ENCODE measurements at places on chromosomes 5 and 9.

DNA sequence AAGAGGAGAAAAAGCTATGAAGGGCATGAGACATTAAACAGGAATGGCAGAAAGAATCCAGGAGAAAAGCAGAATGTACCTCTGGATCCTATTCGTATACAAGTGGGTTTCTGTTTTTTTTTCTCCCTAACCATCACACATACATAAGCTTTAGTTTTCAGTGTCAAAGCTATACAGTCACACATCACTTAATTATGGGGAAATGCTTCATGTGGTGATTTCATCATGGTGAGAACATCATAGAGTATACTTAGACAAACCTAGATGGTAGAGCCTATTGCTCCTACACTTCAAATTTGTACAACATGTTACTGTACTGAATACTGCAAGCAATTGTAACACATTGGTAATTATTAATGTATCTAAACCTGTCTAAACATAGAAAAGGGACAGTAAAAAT, 290.6 kb downstream of the AOPEP start:
- no peak for DNase-seq

- no peak for DNase-seq
Measured at GRCh38 chr5:134119720-134120119, 5.2 kb downstream of the TCF7 start.

DNA sequence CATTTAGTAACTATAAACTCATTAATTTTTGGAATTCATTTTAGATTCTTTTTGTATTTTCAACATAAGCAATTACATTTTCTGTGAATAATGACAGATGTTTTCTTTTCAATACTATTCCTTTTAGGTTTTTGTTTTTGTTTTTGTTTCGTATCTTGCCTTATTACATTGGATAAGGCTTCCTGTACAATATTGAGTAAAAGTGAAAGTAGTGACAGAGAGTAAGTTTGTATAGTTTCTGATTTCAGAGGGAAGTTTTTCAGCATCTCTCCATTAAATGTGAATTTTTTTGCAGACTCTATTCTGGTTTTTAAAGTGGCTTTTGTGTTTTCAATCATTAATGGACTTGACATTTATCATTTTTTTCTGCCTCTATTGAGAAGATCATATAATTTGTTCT, 12.8 kb upstream of the CAMK4 start:
- DNase-seq = no peak

DNA sequence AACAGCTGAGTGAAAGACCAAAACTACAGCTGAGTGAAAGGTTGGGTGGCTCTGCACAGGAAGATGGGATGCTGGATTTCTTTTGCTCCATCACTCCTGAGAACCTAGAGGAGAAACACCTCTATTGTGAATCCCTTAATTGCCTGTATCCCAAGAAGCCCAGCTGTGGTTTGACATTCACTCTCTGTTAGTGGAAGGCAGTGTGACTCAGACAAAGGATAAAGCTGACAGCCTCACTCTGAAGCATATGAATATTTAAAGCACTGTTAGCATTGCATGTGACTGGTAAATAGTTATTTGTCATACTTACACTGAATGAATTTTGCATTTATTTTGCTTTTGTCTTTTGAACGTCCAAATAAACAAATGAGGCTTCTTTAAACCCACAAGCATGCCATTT, 367.1 kb upstream of the RIOK2 start:
- peak; percentile 7 for DNase-seq

GRCh38 chr9:28206280-28206679, 633.0 kb upstream of the C9orf72 start:
- DNase-seq = no peak

GRCh38 chr9:121756474-121757280, 105.2 kb downstream of the DAB2IP start:
- no peak for DNase-seq

- DNase-seq = no peak
Measured at GRCh38 chr9:33288828-33289483, 1.4 kb upstream of the NFX1 start.

- no peak for DNase-seq
Measured at GRCh38 chr5:112863549-112863948, 2.5 kb downstream of the SRP19 start.

DNA sequence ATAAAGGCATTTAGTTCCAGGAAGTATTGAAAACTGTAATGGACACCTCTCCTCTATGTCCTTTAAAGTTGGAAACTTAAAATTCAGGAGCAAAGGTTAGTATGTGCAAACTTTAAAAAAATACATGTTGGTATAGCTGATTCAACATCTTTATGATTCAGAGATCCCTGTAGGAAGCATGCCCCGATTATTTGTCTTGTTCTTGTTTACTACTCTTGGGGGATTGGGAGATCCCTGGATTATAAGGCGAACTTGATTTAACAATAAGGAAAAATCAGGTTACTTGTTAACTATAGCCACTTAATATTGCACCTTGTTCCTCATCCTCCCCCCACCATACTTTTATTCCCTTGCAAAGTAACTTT, 1.7 kb downstream of the F2RL1 start:
- DNase-seq = no peak

DNA sequence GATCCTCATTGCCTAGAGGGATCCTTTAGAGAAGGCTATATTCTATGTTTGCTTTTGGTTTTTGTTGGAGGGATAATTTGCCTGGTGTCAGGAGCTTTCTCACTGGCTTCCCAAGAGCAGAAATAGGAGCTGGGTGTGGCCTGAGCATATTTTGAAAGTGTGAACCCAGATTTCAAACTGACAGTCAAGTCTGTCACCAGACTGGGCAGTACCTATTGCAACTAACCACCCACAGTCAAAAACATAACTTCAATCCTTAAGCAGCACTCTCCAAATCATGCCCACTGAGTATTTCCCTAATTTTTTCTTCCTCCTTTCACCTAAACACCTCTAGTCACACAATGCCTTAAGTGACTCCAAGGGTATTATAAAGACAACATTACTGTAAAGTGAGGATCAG, 278.4 kb downstream of the EBF1 start:
- no peak for DNase-seq

GRCh38 chr9:79858508-79858907, 286.7 kb downstream of the TLE4 start:
- peak; percentile 15 for DNase-seq

DNA sequence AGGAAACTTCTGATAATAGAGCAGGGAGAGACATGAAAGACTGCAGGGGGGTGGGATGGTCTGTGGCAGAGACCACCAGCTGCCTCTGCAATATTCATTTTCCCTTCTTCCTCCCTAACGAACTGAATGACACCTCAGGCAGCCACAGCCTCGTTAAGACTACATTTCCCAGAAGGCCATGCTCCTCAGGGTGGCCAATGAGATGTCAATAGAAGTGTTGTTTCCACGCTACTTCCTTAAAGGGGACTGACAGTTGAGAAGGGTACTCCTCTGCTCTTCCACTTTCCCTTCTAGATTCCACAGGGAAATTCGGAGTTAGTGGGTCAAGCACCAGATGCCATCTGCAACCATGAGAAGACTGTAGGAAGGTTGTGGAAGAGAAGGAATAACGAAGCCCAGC, 52.0 kb upstream of the DAPK1 start:
- DNase-seq = peak; percentile 55

DNA sequence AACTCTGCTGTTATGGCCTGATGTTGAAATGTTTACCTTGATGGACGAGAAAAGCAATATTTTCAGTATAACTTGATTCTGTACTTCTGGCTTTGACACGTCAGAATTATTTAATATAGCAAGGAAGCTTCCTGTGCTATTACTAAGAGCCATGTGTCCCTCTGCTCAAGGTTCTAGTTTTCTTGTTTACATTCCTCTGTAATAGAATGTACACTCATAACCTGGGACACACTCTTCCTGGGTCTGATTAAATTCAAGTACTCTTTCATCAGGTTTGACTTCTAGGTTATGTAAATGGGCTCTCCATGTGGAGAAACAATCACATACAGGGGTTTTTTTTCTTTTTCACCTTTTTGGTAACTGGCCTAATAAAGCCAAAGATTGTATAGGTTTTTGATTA, 33.1 kb downstream of the GTF3C4 start:
- DNase-seq = no peak

GRCh38 chr9:93599571-93600403, 23.4 kb downstream of the PHF2 start:
- DNase-seq = no peak

DNA sequence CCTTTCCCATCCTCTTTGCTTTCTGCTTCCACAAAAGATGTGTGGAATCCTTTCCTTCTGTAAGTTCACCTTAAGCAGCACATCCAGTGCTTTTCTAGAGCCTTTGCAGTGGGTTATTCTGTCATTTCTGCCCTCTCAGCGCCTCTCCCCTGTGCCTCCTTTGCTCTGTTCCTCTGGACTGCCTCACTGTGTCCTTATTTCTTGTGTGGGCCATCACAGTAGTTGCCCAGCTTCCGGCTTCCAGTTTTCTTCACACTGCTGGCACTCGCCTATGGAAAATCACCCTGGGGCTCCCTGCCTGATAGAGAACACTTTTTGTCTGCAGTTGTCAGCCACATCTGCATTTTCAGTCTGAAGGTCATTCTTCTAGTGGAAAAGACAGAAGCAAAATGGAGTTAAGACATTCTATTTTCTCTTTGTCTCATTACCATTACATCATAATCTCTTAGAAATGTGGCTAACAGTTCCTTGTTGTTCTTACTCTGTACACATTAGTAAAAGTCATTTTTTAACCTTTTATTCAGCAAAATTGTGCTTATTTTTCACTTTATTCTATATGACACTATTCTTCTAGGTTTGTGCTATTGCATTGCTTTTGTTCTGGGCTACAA, 64.1 kb upstream of the ZNF608 start:
- no peak for DNase-seq

- no peak for DNase-seq
Measured at GRCh38 chr5:136622747-136623146, 257.4 kb upstream of the TRPC7 start.

GRCh38 chr5:98791898-98792580, 18.6 kb downstream of the RGMB start:
- DNase-seq = no peak

DNA sequence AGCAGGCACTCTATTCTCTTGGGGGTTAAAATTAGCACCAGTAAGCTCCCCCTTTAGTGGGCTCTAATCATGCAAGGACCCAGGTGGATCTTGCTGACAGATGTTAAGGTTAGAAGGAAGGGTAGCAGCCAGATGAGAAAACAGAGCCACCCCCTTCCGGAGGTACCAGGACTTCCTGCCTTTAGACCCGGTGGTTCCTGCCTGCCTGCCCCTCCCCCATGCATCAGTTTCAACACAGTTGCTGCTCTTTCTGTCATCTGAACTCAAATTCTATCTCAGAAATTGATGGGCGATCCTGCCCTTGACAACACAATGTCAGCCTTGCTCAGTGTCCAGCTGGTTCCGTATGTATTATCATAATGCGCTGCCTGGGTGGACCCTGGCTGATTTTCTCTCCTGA, 287.3 kb downstream of the EBF1 start:
- no peak for DNase-seq

DNA sequence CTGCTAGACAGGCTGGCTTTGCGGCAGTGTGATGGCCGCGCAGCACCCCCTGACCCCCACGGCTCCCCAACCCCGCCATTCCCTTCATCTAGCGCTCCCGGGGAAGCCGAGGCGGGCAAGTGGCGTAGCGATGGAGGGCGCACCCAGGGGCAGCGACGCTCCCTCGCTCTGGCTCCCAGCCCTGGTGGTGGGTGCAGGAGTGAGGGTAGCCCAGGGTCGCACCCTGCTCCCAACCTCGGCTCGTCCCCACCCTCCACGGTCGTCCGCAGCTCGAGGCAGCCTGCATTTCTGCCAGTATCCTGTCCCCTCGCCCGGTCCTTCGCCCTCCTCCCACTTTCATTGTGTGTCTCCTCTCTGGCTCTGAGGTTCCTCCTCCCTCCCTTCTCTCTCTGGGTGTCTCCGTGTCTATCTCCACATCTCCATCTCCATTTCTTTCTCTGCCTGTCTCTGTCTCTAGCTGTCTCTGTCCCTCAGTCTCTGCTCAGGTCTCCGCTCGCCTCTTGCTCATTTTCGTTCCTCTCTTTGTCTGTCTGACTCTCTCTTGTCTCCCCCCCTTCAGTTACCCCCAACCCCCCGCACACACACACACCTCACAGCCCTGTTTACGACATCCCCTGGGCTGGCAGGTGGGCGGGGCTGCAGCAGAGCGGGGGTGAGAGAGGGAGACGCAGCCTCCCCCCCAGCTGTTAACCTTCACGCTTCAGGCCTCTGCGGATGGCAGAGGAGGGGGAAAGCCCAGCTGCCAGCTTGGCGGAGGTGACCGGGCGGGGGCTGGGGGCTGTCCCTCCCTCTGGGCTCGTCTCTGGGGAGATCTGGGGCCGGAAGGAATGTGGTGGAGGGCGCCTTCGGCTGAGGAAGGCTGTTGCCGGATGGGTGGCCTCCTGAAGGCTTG, 48.7 kb upstream of the PSD2 start:
- peak; percentile 61 for DNase-seq

DNA sequence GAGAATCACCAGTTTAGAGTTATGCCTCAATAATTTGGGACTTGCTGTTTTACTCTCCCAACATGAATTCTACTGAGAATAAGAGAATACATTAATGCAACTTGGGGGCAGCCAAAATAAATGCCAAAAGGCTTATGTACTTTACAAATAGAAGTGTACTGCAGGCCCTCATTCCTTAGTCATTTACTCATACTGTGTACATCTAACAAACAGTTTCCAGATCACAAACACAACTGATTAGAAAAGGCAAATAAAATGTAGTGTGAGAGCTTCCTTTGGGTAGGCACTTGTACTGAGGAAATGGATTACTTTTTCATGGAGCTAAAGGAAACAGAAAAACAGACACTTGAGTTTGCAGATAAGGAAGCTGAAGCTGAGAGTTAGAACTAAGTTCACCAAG, 12.6 kb downstream of the ANKDD1B start:
- DNase-seq = no peak

- no peak for DNase-seq
Measured at GRCh38 chr9:107455425-107456135, 34.0 kb downstream of the KLF4 start.

GRCh38 chr5:115257981-115258380, 4.7 kb downstream of the PGGT1B start:
- DNase-seq = no peak

- no peak for DNase-seq
Measured at GRCh38 chr9:19023078-19023477, 9.9 kb downstream of the SAXO1 start.

DNA sequence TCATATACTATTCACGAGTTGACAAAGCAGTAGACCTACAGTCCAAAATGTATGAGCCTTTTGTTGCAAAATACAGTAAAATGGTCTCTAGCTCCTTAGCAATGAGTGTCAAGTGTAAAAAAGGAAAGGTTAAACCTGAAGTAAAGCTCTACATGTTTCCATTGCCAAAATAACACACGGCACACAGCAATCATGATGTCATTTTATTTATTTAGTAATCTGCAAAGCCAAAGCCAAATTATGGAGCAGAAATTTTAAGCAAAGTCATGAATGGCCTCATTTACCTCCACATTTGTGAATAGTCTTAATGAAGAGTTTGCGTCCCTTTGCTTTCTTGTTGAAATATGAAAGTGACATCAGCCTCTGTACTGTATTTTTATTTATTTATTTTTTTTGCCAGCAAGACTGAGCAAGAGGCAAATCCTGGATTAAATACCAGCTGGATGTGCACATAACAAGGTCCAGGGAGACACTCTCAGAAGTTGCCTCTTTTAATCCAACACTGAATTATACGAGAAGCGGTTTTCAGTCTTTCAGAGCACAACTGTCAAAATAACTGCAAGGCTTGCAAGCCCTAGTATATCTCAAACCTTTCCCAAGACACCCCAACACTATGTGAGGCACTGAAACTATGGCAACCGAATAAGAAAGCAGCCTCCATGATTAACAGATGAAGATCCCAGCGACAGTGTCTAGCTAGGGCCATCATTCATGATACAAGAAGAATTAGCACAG, 9.7 kb downstream of the SEMA6A start:
- no peak for DNase-seq
